ENCODE measurements at places on chromosomes 4 and X.

- no peak for DNase-seq
Measured at GRCh38 chr4:9735515-9735914, 45.9 kb upstream of the DRD5 start.

DNA sequence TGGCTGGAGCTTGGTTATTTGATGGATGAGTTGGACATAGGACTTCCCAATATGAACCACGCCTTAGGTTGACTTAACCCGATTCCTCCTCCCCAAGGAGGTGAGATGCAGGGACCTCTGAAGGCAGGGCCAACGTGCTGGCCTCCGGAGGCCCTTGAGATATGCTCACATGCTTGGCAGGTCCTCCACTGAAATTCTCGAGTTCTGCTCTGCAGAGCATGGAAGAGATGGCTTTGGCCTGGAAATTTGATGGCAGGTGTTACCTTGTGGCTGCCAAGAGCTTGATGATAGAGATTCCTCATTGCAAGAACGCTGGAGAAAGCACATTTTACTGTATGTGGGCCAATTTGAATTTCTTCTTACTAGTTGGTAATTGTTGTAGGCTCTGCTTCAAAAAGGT, 117.4 kb upstream of the LIMCH1 start:
- no peak for DNase-seq

GRCh38 chrX:36986231-36986630, 21.9 kb upstream of the FAM47C start:
- DNase-seq, result no peak

DNA sequence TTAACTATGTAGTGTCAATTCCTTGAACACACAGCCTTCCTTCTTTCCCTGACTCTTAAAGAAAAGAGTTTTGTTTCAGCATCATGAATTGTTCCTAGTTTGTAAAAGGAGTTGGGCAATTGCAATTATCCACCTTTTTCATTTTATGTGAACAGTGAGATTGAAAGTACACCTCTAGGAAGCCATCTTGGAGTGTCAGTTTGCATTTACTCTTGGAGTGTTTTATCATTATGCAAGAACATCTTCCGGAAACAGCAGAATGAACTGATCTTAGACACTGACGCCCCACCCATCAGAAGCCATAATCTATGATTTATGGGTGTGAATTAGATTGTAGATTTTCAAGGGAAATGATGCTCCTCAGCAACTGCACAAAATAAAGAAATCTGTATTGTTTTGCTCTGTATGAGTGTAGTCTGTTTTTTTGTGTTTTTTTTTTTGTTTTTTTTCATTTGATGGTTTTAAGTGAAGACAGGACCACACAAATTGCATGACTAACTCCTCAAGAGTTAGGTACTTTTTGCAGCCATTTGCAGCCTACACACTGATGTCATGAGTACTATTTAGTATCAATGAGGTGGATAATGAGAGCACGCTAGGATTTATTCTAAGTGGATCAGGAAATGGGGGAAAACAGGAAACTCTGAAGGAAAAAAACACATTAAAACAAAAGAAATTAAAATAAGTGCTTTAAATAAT, 19.5 kb upstream of the FGF2 start:
- DNase-seq, result no peak

- no peak for DNase-seq
Measured at GRCh38 chrX:41478381-41478911, 31.3 kb downstream of the NYX start.

GRCh38 chr4:47143261-47143660, 111.9 kb downstream of the GABRB1 start:
- no peak for DNase-seq

- no peak for DNase-seq
Measured at GRCh38 chr4:146477054-146477453, 44.7 kb downstream of the SLC10A7 start.

GRCh38 chrX:46294234-46294633, 251.0 kb downstream of the ZNF674 start:
- DNase-seq, result peak; percentile 46

GRCh38 chr4:134499074-134499473, 297.5 kb upstream of the PABPC4L start:
- DNase-seq, result no peak

DNA sequence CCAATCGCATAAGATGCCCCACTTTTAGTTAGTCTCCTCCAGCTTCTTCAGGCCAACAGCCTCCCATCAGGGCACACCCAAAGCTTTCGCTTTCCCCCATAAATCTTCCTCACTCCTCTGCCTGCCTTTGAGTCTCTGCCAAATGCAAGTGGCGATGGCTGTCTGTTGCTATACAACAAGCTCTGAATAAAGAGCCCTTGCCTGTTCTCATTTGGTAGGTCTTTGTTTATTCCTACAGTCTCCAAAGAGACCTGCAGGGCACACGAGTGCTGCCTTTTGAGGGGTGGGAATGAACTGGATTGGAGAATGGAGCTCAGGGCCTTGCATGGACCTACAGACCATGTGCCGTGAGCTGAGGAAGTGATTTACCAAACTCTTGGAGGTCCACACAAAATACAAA, 52.2 kb upstream of the SOD3 start:
- no peak for DNase-seq

DNA sequence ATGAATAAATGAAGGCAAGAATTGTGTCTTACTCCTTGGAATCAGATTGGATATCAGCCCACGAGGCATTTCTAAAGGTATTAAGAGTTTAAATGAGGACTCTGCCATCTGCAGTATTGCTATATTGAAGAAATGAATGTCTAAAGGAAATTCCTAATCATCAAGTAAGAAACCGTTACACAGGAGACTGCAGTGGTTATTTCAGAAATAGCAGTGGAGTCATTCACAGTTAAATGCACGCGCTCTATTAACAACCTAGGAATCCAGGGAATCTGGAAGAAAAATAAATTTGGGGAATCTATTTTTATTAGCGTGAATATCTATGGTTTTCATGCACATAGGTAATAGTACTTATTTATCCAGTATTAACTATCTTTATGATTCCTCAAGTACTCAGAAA, 334.2 kb downstream of the TENM3 start:
- no peak for DNase-seq

DNA sequence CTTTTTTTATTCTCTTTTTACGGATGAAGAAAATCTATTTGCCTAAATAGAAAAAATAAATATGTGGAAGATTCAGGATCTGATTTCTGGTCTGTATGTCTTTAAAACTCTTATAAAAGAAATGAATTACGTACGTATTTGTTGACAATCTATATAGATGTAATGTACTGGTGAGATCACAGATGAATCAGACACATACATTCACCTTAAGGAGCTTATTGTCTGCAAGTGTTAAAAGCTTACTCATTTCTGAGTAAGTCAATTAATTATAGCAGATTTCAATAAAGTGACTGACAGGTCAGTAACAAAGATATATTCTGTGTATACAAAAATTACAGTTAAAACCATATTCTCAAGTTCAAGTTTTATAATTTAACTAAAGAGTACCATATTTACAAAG, 66.6 kb upstream of the NAF1 start:
- no peak for DNase-seq

- no peak for DNase-seq
Measured at GRCh38 chr4:184825141-184825895, 450 bp downstream of the ACSL1 start.

GRCh38 chr4:67475155-67475554, 70.1 kb downstream of the CENPC start:
- no peak for DNase-seq

GRCh38 chr4:13184199-13184598, 299.9 kb downstream of the RAB28 start:
- no peak for DNase-seq

DNA sequence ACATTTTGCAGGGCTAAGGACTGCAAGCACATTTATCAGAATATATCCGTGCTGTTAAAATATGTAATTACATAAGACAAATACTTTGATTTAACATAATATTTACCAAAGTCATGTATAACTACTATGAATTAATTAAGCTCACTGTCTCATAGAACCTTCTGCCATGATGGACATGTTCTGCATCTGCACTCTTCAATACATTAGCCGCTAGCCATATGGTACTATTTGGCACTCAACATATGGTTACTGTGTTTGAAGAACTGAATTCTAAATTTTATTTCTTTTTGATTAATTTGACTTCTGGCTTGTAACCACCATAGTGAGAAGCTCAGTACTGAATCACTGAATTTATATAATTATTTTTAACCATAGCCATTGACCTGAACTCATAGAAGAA, 427.0 kb upstream of the TRAM1L1 start:
- DNase-seq, result no peak

GRCh38 chr4:158812133-158812532, 43.3 kb downstream of the FNIP2 start:
- no peak for DNase-seq

GRCh38 chr4:138189206-138189605, 52.9 kb downstream of the SLC7A11 start:
- no peak for DNase-seq

GRCh38 chr4:107683873-107684272, 36.2 kb downstream of the PAPSS1 start:
- no peak for DNase-seq

- peak; percentile 76 for DNase-seq
Measured at GRCh38 chr4:57424232-57424897, 314.2 kb upstream of the IGFBP7 start.

GRCh38 chr4:75976177-75976576, 14.6 kb downstream of the SDAD1 start:
- DNase-seq, result no peak

GRCh38 chr4:96599752-96600151, 759.9 kb downstream of the PDHA2 start:
- DNase-seq, result no peak

DNA sequence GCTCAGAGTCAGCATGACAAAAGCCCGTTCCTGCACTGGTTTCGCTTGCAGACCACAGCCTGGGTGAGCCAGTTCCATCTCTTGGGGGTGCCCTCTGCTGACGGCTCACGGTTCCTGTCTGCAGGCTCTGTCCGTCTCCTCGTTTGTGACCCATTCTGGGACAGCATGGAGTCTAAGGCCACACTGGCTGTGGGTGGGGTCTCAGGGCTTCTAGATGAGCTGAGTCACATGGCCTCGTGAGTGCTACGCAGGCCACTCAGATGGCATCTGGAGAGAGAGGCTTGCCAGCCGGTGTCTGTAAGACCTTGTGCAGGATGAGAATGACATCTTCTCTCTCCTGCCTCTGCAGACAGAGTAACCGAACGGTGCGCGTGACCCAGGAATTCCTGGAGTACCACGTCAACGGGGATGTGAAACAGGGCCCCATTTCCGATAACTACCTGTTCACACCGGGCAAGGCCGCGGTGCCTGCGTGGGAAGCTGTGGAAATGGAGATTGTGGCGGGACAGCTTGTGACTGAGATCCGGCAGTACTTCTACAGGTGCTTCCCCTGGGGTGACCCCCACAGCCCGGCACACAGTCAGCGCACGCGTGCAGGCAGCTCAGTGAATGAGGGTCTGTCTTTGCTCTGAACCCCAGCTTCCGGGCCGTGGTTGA, 31.6 kb upstream of the MRFAP1 start:
- DNase-seq, result no peak

DNA sequence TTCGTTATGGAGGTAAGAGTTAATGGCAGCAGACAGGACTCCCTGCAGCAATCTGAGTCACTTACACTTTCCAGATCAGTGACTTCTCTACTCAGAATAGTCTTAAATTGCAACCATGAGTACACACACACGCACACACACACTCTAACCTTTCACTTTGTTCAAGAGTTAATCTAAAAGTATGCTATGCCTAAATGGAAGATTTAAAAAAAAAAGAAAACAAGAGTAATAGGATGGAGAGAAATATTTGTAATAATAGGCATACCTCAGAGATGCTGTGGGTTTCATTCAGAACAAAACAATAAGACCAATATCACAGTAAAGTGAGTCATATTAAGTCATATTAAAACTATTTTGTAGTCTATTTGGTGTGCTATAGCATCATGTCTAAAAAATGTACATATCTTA, 969.1 kb upstream of the PCDH10 start:
- peak; percentile 29 for DNase-seq

GRCh38 chr4:137674066-137674465, 141.8 kb upstream of the PCDH18 start:
- DNase-seq, result no peak

DNA sequence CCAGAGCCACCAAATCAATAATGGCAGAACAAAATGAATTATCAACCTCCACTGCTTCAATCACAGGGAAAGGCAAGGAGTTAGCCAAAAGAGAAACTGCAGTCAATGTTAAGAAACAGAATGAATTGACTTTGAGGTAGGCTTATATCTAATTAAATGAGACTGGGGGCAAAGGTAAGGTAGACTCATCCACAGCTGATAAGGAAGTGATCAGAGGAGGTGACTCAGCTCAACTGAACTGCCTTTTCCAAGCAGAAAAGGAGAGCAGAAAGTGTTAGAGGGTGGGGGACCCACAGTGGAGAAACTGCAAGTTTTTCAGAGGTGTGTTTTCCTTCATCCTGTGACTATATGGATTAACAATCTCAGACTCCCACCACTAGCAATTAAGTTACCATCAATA, 345.8 kb upstream of the PPARGC1A start:
- DNase-seq, result no peak

GRCh38 chr4:65789805-65790204, 119.5 kb upstream of the EPHA5 start:
- DNase-seq, result no peak

DNA sequence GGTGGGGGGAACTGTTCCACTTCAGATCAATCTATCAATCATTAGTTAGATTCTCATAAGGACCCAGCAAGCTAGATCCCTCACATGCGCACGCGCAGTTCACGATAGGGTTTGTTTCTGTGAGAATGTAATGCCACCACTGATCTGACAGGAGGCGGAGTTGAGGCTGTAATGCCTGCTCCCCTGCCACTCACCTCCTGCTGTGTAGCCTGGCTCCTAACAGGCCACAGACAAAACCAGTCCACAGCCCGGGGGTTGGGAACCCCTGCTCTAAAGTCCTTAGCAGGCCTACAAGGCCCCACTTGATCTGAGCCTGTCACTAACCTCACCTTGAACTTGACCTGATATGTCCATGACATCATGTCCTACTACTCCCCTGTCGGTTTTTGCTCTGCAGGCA, 30.3 kb downstream of the ARL9 start:
- DNase-seq, result no peak

DNA sequence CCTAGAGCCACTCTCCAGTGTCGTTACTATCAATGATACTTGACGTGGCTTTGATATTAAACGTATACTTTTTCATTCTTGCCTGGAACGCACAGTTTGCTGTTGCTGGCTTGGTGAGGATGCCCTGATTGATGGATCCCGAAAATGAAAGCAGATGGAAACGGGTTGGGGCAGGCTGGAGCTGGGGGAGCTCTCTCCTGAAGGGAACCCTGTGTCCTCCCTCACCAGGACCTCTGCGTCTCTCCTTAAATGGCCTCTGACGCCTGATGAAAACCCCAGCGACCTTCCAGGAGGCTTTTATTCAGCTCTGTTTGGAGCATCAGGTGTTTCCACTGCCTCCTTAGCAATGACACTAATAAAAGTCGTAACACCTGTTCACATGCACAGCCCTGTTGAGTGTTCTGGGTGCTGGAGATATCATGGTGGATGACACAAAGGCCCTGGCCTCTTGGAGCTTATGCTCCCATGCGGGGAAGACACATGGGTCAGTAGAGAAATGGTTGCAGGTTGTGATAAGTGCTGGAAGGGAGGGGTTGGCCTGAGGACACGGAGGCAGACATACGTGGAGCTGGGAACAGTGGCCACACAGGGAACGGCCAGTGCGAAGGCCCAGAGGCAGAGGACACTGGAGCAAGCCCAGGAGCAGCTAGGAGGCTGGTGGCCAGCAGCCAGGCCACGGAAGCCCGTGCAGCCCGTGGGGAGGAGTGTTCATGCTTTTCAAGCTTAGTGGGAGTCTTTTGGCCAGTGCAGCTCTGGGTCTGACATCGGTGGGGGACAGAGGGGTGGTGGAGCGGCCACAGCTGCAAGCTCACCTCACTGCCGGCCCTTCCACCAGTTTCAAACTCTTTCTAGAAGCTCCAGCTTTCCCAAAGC, 7.5 kb downstream of the MSANTD1 start:
- DNase-seq, result no peak

GRCh38 chr4:140136509-140136908, 17.5 kb downstream of the MAML3 start:
- DNase-seq, result no peak
